ENCODE measurements at places on chromosomes 7 and 10.

DNA sequence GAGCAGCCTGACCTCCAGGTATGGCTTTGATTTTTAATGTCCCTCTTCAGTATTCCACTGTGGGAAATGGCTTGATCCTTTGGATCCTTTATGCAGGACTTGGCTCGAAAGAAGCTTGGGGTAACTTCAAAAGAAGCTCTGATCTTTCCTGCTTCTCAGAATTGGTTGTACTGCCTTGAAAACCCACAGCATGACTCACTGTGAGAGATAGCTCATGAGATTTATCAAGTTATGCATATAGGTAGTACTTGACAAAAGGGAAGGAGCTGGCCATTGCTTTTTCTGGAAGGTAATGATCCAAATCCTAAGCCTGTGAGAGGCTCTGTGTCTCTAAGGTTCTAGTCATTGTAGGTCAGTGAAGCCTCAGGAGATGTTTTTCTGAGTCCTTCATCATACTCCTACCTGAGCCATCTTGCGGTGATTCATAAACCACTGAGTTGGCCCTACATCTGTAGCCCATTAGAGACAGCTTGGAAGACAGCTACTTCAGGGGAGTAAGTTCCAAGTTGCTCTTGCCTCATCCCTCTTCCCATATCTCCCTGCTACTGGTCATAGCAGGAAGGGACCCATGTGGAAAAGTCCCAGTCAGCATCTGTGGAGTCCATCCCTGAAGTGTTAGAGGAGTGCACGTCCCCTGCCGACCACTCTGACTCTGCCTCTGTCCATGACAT lies 36.7 kb upstream of the NFKB2 start:
- H3K4me3 ChIP-seq = no peak overlapping the region
- H3K27me3 ChIP-seq = no peaks in the 10 kb centered on the region
- peak overlapping the region; percentile 24 for H3K27ac ChIP-seq
- peaks cover 20% of the 10 kb centered on the region for H3K4me1 ChIP-seq

GRCh38 chr7:76054123-76055120 lies 6.5 kb downstream of the MDH2 start:
- H3K27me3 ChIP-seq = peaks cover 2% of the 10 kb centered on the region
- H3K4me1 ChIP-seq = peaks cover 43% of the 10 kb centered on the region
- H3K4me3 ChIP-seq = peak overlapping the region; percentile 67
- peaks cover 27% of the 10 kb centered on the region for H3K36me3 ChIP-seq
- peak overlapping the region; percentile 92 for H3K27ac ChIP-seq

DNA sequence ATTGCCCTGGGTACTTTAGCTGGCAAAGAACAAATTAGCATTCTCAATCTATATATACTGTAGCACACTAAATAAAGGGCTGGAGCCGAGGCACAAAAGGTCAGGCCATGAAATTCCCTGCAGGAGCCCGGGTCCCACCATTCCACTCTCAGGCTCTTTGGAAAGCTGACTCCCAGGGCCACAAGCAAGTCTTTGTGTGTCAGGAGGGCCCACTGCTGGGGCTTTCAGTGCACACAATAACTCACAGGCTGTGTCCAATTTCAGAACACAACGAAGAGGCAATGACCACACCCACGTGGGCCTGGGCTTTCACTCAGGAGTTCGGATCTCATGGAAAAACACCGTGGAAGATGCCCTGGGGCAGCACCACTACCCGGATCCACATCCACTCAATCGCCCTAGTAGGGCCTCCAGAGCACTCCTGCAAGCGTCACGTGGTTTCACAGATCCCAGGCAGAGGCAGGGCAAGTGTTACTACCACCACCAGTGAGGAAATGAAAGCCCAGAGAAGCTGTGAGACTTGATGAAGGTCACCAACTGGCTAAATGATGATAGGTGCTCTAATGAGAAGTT lies 60.3 kb downstream of the COBL start:
- no peak overlapping the region for H3K27ac ChIP-seq
- no peaks in the 10 kb centered on the region for H3K27me3 ChIP-seq
- no peaks in the 10 kb centered on the region for H3K4me1 ChIP-seq
- H3K4me3 ChIP-seq = no peak overlapping the region

- H3K36me3 ChIP-seq = no peaks in the 10 kb centered on the region
- no peak overlapping the region for H3K4me3 ChIP-seq
- H3K4me1 ChIP-seq = peaks cover 7% of the 10 kb centered on the region
Measured at GRCh38 chr7:7779888-7780287, 61.5 kb upstream of the RPA3 start.

DNA sequence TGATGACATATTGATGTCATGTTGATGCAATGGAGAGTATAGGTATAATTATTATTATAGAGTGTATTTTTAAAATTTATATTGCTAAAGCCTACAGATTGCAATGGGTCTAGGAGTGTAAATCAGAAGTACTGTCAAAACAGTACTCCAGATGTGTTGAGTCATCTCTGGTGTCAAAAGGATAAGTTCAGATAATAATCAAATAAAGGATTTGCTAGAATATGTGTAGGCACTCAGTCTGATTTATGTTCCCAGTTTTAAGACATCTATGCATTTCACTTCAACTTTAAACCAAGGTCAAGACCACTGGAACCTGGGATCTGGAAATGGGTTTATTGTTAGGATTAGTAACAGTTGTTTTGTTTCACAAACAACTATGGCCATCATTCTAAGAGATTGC lies 342.3 kb upstream of the BMPER start:
- H3K27me3 ChIP-seq = no peaks in the 10 kb centered on the region
- H3K4me1 ChIP-seq = no peaks in the 10 kb centered on the region
- no peak for DNase-seq
- no peak overlapping the region for H3K4me3 ChIP-seq

GRCh38 chr10:52011118-52011517 lies 303.0 kb upstream of the DKK1 start:
- H3K4me1 ChIP-seq = no peaks in the 10 kb centered on the region
- H3K36me3 ChIP-seq = no peaks in the 10 kb centered on the region
- DNase-seq = no peak

GRCh38 chr10:3002304-3002703 lies 65.0 kb upstream of the PFKP start:
- no peak for DNase-seq
- no peak overlapping the region for H3K4me3 ChIP-seq
- H3K27ac ChIP-seq = no peak overlapping the region
- no peaks in the 10 kb centered on the region for H3K4me1 ChIP-seq
- H3K36me3 ChIP-seq = no peaks in the 10 kb centered on the region
- H3K27me3 ChIP-seq = peaks cover 21% of the 10 kb centered on the region

- H3K4me3 ChIP-seq = no peak overlapping the region
- H3K27me3 ChIP-seq = peaks cover 22% of the 10 kb centered on the region
- no peak overlapping the region for H3K27ac ChIP-seq
- peaks cover 4% of the 10 kb centered on the region for H3K4me1 ChIP-seq
- no peak for DNase-seq
Measured at GRCh38 chr10:50219646-50220045, 31.7 kb downstream of the ASAH2 start.

DNA sequence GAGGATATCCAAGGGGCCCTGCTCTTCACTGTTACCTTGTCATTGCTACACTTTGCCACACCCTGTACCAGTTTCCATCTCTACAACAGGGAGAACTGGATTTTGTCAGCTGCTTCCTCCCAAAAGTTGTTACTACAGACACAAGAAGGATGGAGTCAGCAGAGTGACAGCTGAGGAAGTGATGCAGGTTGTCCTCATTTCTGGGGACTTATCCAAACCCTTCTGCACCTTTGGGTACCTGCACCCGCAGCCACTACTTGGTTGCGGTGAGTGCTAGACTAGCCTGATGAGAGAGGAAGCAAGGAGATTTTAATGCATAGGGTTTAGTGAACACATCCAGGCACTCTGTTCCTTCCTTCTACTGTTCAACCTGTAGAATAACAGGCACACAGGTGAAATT lies 281.0 kb downstream of the RPS24 start:
- no peaks in the 10 kb centered on the region for H3K27me3 ChIP-seq
- H3K36me3 ChIP-seq = peaks cover 9% of the 10 kb centered on the region
- peaks cover 63% of the 10 kb centered on the region for H3K4me1 ChIP-seq

DNA sequence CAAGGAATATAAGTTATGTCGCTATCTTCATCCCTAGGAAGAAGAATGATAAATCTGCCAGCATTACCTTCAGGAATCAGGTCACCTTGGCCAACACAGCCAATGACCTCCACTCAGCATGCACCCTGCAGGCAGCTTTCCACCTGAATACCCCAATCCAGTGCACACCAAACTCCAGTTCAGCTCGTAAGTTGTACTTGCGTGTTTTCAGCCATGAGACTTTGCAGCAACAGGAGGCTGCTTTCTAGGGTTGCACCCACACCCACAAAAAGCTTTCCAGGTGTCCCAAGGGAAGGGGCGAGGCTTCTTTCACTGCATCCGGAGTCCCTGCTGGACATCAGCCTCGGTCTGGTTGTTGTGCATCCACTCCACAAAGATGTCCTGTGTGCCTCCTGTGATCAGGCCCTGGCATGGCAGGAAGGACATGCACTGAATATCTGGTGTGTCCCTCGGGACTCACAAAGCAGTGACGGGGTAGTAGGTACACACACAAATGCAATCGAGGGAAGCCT lies 282.9 kb downstream of the GRID1 start:
- H3K4me1 ChIP-seq = no peaks in the 10 kb centered on the region
- H3K4me3 ChIP-seq = no peak overlapping the region
- no peak overlapping the region for H3K27ac ChIP-seq
- peaks cover 4% of the 10 kb centered on the region for H3K27me3 ChIP-seq
- no peaks in the 10 kb centered on the region for H3K36me3 ChIP-seq

GRCh38 chr10:436013-436697 lies 253.3 kb downstream of the DIP2C start:
- no peak overlapping the region for H3K4me3 ChIP-seq
- peaks cover under 1% of the 10 kb centered on the region for H3K27me3 ChIP-seq
- H3K27ac ChIP-seq = no peak overlapping the region
- H3K36me3 ChIP-seq = peaks cover 60% of the 10 kb centered on the region

- no peak overlapping the region for H3K4me3 ChIP-seq
- no peak overlapping the region for H3K27ac ChIP-seq
- H3K27me3 ChIP-seq = no peaks in the 10 kb centered on the region
Measured at GRCh38 chr7:117654780-117655179, 175.0 kb downstream of the CFTR start.

- H3K4me3 ChIP-seq = no peak overlapping the region
- no peaks in the 10 kb centered on the region for H3K36me3 ChIP-seq
- no peak for DNase-seq
- H3K27ac ChIP-seq = no peak overlapping the region
Measured at GRCh38 chr10:127926455-127926854, 19.6 kb downstream of the PTPRE start.

DNA sequence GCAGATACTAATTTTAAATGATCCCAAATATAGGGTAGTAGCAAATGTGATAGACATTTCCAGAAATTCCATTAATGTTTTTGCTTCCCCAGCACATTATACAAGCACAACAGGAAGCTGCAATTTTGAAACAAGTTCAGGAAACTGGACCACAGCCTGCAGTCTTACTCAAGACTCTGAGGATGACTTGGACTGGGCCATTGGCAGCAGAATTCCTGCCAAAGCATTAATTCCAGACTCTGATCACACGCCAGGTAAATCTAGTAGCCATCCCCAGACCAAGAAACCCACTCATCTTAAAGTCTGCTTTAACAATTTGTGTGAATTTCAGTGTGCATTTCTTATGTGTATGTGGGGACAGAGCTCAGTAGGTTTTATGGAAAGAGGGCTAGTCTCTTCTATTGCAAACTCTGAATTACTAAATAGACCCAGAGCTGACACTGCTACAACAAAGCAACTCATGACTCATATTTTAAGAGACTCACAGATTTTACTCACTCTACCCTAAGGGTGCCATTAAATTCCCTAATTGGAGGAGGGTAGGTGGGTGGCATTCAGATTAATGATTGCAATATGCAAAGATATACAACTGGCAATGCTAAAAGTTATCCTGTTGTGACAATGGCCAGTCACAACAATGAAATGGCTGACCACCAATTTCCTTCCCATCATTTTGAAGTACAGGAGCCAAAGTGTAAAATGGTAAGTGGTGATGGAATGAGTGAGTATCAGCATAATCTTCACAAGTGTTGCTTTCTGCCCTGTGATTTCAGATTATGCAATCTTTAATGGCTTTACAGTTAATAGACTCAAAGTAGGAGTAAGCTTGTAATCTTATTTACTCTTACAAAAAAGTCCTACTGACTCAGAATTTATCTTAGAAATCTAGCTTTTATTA lies 317.6 kb upstream of the PLXDC2 start:
- H3K4me3 ChIP-seq = no peak overlapping the region
- H3K27me3 ChIP-seq = no peaks in the 10 kb centered on the region
- H3K36me3 ChIP-seq = no peaks in the 10 kb centered on the region
- DNase-seq = no peak

DNA sequence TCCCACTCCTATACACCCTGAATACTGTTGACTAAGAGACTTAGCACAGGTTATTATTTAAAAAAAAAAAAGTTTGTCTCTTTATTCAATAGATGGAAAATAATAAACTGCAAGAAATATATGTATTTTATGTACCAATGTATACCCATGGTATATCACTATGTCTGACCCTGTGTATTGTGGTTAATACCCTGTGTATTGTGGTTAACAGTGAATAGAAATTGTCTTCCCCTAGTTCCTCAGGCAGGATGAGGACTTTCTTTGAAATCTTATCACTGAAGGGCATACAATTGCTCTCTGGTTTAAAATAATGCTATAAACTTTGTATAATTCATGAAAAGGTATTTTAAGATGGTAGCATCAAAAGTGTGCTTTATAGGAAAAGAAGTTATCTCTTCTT lies 80.0 kb upstream of the TMEM106B start:
- H3K27me3 ChIP-seq = no peaks in the 10 kb centered on the region
- H3K4me3 ChIP-seq = no peak overlapping the region
- no peaks in the 10 kb centered on the region for H3K36me3 ChIP-seq
- H3K27ac ChIP-seq = no peak overlapping the region

DNA sequence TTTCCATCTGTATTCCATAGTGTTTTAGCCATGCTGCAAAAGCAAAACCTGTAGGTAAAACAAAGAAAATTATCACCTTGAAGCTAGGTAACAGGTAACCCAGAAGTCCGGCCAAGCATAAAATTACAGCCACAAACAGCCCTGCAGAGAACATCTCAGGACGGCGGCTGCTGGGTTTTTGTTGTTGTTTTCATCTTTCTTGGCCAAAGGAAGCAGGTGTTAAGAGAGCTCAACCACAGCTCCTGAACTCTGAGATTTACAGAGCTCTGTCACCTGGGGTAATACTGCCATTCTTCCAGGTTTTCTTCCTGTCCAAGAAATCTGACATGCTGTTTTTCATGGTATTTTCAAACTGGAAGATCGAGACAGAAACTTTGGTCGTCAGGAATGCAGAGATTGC lies 847 bp upstream of the SCIN start:
- no peak overlapping the region for H3K27ac ChIP-seq
- H3K27me3 ChIP-seq = peaks cover 1% of the 10 kb centered on the region
- H3K36me3 ChIP-seq = no peaks in the 10 kb centered on the region

DNA sequence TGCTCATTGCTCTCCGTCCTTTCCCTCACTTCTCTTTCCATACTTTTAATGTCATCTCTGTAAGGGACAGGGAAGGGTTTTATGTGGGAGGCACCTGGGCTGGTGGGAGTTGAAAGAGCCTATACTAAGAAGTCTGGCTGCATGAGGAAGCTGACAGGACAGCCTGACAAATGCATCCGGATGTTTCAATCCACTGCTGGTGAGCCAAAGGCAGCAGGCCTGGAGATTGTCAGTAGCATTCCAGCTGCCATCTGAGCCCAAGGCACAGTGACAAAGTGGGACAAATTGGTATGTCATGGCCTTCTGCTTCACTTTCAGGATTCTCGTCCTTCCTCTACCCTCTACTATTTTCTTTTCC lies 218.4 kb downstream of the STK31 start:
- H3K27ac ChIP-seq = no peak overlapping the region
- no peak for DNase-seq
- H3K36me3 ChIP-seq = no peaks in the 10 kb centered on the region
- H3K4me3 ChIP-seq = no peak overlapping the region
- no peaks in the 10 kb centered on the region for H3K4me1 ChIP-seq

Data from HFFc6 (cell line).